Endodermal cell (in vitro differentiated cells): ENCODE measurements at places on chromosomes 7 and 10.

DNA sequence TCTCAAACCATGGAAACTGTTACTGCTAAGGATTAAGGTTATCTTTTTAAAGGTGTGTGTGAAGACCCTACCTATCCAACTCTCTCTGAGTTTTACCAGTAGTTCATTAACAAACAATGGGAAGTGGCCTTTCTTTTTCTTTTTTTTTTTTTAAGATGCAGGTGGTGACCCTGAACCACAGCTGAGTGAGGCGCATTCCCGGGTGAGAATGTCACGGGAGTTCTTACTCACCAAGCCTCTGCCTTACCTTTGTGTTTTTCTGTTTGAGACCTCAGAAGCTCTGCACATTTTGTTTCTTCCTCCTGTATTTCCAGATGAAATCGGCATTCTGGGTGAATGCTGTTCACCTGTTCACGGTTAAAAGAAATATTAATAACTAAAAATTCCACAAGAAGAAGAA lies 2.5 kb downstream of the VIPR2 start:
- DNase-seq, result peak; percentile 50

DNA sequence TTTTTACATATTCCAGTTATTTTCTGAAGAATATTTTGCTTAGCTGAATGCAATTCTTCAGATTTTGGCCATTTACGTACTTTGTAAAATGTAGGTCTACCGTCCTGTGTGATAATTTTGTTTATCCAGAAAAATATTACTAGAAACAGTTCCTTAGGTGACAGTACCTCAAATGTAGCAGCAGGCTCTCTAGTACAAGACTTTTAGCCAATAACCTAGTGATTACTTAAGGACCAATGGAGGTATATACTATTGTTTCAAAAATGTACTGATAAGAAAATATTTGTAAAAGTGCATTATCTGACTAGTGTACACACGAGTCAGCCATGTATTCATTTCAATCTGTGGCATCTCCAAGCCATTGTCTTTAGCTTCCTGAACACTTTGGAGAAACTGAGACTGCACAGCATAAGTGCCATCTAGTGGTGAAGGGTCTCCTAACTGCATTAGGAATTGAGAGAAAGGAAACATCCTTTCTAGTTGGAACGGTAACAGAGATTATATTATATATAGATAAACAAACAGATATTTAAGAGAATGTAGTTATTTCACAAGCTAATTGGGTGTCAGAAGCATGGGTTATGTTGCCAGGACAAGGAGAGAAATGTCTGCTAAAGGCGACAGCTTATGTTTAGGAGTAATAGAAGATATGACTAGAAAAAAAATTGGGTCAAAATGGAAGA lies 23.7 kb downstream of the RTKN2 start:
- DNase-seq, result no peak

- DNase-seq, result peak; percentile 89
These were observed 36.5 kb upstream of the AP5Z1 start for GRCh38 chr7:4738711-4739527.

DNA sequence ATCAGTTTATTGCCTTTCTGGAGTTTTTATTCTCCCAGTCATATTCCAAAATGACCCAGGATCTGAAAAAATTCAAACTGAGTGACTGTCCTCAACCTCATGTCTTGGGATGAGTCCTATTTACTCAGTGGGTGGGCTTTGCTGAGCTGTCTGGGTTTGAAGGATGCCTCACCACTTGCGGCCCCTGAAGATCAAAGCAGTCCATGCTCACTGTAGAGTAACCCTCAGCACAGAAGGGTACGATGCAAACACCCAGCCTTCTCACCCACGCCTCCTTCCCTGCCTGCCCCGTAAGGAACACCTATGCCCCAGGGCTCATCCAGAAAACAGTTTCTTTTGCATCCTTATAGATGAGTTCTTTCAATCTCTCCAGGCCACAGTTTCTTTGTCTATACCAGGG lies 42.2 kb upstream of the GRB10 start:
- no peak for DNase-seq

DNA sequence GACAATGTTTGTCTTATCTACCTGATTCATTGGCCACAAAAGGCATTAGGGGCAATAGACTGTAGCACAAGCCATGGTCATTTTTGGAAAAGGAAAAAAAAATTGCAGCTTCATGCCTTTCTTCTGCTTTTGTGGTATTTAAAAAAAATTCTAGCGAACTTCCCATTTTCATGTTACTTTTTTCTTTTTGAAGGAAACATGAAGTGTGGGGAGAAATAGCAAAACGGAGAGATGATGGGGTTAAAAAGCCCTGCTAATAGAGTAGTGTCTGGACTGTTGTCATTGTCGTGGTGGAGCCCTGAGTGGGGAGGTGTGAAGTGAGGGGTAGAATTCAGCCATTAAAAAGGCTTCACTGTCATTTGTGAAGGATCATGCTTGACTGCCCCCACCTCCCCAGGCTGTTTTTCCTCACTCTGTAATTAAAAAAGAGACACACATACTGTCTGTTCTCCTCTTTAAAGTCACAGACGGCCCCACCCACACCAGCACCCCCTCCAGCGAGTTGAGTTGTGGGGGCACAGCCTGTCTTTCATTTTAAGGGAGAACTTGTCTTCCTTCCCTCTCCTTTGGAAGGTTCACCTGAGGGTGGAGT lies 272.4 kb downstream of the CREB5 start:
- DNase-seq, result no peak

GRCh38 chr10:26690731-26691475 lies 6.6 kb upstream of the PDSS1 start:
- no peak for DNase-seq

- peak; percentile 65 for DNase-seq
These were observed 307.7 kb upstream of the FZD8 start for GRCh38 chr10:35949811-35950211.

DNA sequence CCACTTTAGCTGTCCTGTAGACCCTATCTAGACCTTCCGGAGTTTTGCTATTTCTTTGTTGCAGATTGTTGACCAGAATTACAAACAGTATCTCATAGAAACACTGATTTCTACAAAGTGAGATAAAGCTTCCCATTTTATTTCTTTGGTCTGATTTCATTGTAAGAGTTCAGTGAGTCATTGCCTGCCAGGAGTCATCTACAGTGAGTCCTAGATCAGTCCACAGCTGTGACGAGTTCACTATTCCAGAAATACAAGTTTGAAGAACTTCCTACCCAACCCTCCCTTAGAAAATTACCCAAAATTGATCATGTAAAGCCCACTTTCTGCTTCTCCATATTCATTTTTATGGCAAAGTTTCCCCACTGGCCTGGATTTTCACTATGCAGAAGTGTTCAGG lies 905.5 kb downstream of the CNTNAP2 start:
- DNase-seq, result no peak

DNA sequence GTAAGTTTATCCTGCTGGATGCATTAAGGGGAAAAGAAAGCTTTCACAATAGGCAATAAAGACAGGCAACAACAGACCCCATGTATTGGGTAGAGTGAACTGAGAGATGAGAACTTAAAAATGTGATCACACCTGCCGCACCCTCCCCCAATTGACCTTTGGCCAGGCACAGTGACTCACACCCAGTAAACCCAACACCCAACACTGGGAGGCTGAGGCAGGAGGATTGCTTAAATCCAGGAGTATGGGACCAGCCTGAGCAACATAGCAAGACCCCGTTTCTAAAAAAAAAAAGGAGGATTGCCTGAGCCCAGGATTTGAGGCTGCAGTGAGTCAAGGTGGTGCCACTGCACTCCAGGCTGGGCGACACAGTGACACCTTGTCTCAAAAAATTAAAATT lies 86.9 kb downstream of the MPP7 start:
- no peak for DNase-seq

- no peak for DNase-seq
These were observed 24.5 kb downstream of the FAM171A1 start for GRCh38 chr10:15346440-15347141.

- no peak for DNase-seq
These were observed 16.1 kb downstream of the OGDH start for GRCh38 chr7:44622342-44623151.

DNA sequence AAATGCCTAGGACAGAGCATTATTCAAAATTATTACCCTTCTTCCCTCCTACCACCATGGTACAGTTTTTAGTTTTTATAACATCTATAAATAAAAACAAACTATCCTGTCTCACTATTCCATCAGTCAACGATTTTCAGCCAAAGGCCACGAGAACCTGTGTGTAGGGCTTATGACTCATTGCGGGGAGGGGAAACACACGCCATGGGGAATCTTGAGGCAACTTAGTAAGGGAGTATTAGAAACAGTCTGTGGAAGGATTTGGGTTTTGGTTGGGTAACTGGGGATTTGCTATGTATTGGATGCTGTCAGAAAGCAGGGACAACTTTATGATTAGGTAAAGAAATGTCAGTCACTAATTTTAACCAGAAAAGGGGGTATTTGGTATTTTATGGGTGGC lies 14.7 kb downstream of the GPR141 start:
- DNase-seq, result peak; percentile 50

DNA sequence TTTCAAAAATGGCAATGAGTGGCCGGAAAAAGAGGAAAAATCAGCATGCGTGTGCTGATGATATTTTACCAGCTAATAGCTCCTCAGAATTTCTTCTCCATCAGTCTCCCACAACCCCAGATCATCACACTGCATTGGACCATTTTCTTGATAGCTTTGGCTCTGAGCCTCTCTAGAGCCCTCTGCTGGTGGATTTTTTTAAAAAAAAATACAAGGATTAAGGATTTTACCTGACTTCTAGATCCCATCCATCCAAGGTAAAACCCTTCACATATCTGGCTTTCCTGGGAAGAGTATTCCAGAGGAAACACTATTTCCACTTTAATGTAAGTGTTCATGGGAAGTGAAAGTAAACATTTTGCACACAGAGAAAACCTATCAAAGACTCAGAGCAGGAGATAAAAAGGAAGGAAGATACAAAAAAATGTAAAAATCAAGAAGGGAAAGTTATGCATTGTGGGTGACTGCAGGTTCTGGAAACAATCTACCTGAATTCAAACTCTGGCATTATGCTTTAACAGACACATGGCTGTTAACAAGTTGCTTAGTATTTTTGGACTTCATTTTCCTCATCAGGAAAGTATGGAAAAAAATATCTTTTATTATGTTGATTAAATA lies 380.9 kb downstream of the LRRTM3 start:
- DNase-seq, result peak; percentile 43
